ENCODE measurements at places on chromosomes 4 and X. TPM values are rescaled to one million over a fixed set of nuclear protein-coding genes. Genes with fewer than 3 reads are reported as not detected.

HELQ gene
- total RNA-seq, result 12.0 TPM

GCNA gene
- 5.7 TPM for total RNA-seq

TKTL1 gene
- 1.1 TPM for total RNA-seq

CLDN34 gene
- not detected for total RNA-seq

GAGE12J gene
- total RNA-seq, result not detected

CCSER1 gene
- total RNA-seq, result not detected

RBM41 gene
- 17.5 TPM for total RNA-seq

GEMIN8 gene
- total RNA-seq, result 13.0 TPM

DMRTC1 gene
- total RNA-seq, result not detected

FANCB gene
- 11.2 TPM for total RNA-seq

UPF3B gene
- 12.5 TPM for total RNA-seq

PNMA5 gene
- total RNA-seq, result 0.37 TPM

All from T-helper 1 cell treated with Interleukin-12 subunit alpha and Interleukin-12 subunit beta and Interleukin-4 antibody, amounts not matched to agents 30 ng/mL and 1 ng/mL, for 36 hours (primary cell).